ENCODE measurements at places on chromosomes 3 and 15.

- H3K4me1 ChIP-seq, result peaks cover 56% of the 10 kb centered on the region
- peak overlapping the region; percentile 98 for H3K27ac ChIP-seq
- no peaks in the 10 kb centered on the region for H3K27me3 ChIP-seq
- H3K36me3 ChIP-seq, result no peaks in the 10 kb centered on the region
- peak overlapping the region; percentile 84 for H3K4me3 ChIP-seq
Measured at GRCh38 chr3:160564949-160565441, 376 bp downstream of the KPNA4 start.

- H3K36me3 ChIP-seq, result peaks cover 9% of the 10 kb centered on the region
- peaks cover 33% of the 10 kb centered on the region for H3K4me1 ChIP-seq
- no peak for DNase-seq
- H3K4me3 ChIP-seq, result no peak overlapping the region
Measured at GRCh38 chr3:188184649-188185048, 30.7 kb downstream of the LPP start.

DNA sequence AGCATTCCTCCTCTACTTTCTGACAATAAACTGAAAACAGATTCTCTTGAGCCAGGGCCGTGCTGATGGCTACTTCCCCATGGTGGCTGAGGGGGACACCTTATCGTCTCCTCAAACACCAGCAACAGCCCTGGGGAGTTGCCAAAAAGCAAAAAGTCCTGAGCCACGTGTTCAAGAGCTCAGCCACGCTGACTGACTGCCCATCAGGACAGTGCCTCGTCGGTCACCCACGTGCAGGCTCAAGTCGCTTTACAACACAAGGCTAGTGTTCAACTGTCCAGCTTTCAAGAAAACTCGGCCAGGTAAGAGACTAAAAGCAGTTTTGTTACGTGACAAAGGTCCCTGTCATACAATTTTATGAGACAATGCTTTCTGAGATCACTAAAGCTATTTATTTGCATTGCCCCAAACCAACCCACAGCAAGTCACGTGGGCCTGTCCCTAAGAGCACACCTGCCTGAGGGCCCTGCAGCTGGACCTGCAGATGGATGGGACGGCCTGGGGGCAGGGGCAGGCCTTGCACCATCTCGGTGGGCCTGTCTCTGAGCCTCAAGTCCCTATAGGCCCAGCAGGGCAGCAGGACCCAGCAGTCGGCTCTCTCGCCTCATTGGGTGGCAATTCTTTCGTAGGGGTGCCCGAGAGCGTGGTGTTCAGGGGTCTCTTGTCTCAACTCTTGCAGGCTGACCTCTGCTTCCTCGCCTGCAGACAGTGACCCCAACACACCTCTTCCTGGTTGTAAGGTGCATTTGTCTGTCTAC is 42.7 kb downstream of the NIPA2 start:
- no peak overlapping the region for H3K27ac ChIP-seq
- no peak for DNase-seq
- H3K27me3 ChIP-seq, result no peaks in the 10 kb centered on the region
- H3K4me3 ChIP-seq, result no peak overlapping the region
- no peaks in the 10 kb centered on the region for H3K4me1 ChIP-seq
- H3K36me3 ChIP-seq, result peaks cover 75% of the 10 kb centered on the region

GRCh38 chr3:174100744-174101143 is 703.2 kb downstream of the NLGN1 start:
- H3K27ac ChIP-seq, result no peak overlapping the region
- no peak overlapping the region for H3K4me3 ChIP-seq
- no peaks in the 10 kb centered on the region for H3K27me3 ChIP-seq
- H3K36me3 ChIP-seq, result no peaks in the 10 kb centered on the region
- DNase-seq, result no peak
- H3K4me1 ChIP-seq, result no peaks in the 10 kb centered on the region

GRCh38 chr15:34011481-34011880 is 27.5 kb downstream of the AVEN start:
- no peaks in the 10 kb centered on the region for H3K27me3 ChIP-seq
- no peaks in the 10 kb centered on the region for H3K36me3 ChIP-seq
- H3K27ac ChIP-seq, result no peak overlapping the region

DNA sequence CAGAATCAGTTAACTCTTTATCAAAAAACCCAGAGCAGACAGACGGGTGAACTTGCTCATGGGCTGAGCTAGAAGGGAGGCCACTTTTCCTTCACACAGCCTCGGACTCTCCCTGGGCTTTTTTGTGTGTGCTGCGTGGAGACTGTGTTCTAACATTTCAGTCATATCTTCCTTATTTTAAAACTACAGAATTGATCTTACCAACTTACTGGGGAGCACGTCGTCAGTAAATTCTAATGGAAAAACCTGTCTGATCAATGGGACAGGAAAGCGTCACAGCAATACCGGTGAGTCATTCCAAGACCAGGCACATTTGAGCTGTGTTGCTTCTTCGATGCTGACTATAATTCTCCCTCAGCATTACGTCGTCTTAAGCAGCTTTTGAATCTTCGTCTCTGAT is 145.1 kb downstream of the LPP start:
- H3K27me3 ChIP-seq, result no peaks in the 10 kb centered on the region
- H3K27ac ChIP-seq, result no peak overlapping the region
- peaks cover 41% of the 10 kb centered on the region for H3K4me1 ChIP-seq
- DNase-seq, result no peak

- DNase-seq, result no peak
- no peak overlapping the region for H3K27ac ChIP-seq
- H3K4me1 ChIP-seq, result no peaks in the 10 kb centered on the region
Measured at GRCh38 chr15:65094294-65094995, 17.9 kb downstream of the KBTBD13 start.

DNA sequence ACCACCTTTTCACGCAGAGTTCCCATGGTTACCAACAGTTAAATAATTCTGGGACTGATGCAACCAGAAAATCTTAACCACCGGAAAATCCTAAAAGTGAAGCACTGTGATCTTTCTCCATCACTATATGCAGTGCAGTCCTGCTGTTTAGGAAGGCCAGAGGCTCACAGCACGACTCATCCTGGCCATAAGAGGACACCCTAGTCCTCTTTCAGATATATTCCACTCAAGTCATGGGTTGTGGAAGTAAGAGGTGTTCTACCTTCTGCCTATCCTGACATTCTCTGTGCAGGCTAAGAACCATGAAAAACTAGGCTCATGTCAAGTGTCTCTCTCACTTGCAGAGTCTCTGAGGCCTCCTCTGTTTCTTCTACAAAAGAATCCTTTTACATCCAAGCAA is 67.2 kb downstream of the DHX30 start:
- H3K4me1 ChIP-seq, result no peaks in the 10 kb centered on the region
- H3K27ac ChIP-seq, result no peak overlapping the region
- H3K4me3 ChIP-seq, result no peak overlapping the region
- DNase-seq, result no peak
- peaks cover 87% of the 10 kb centered on the region for H3K36me3 ChIP-seq

GRCh38 chr3:71067977-71068654 is 515.4 kb downstream of the FOXP1 start:
- no peak overlapping the region for H3K27ac ChIP-seq
- H3K4me3 ChIP-seq, result no peak overlapping the region
- H3K36me3 ChIP-seq, result no peaks in the 10 kb centered on the region
- no peaks in the 10 kb centered on the region for H3K27me3 ChIP-seq
- H3K4me1 ChIP-seq, result peaks cover 48% of the 10 kb centered on the region

- no peaks in the 10 kb centered on the region for H3K27me3 ChIP-seq
- no peak overlapping the region for H3K27ac ChIP-seq
- H3K36me3 ChIP-seq, result peaks cover 7% of the 10 kb centered on the region
- no peak overlapping the region for H3K4me3 ChIP-seq
- peaks cover 13% of the 10 kb centered on the region for H3K4me1 ChIP-seq
- no peak for DNase-seq
Measured at GRCh38 chr3:63952248-63952594, 40.0 kb upstream of the SCAANT1 start.

DNA sequence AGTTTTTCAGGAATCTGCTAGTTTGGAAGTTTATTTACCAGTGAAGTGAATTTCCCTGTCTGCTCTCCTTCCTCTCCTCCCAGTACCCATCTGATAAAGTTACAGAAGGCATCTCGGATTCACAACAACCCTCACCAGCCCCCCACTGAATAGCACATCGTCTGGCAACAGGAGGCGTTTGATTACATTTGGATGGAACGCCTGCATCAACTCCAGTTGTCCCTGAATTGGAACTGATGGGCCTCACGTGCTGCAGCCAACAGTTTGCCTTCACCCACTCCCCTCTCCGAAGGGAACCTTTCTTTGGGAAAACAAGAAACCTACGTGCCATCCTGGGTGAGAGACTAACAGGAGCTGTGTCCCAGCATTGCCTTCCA is 59.5 kb upstream of the BCL6 start:
- DNase-seq, result no peak
- H3K4me3 ChIP-seq, result no peak overlapping the region
- H3K27ac ChIP-seq, result no peak overlapping the region
- H3K27me3 ChIP-seq, result no peaks in the 10 kb centered on the region

DNA sequence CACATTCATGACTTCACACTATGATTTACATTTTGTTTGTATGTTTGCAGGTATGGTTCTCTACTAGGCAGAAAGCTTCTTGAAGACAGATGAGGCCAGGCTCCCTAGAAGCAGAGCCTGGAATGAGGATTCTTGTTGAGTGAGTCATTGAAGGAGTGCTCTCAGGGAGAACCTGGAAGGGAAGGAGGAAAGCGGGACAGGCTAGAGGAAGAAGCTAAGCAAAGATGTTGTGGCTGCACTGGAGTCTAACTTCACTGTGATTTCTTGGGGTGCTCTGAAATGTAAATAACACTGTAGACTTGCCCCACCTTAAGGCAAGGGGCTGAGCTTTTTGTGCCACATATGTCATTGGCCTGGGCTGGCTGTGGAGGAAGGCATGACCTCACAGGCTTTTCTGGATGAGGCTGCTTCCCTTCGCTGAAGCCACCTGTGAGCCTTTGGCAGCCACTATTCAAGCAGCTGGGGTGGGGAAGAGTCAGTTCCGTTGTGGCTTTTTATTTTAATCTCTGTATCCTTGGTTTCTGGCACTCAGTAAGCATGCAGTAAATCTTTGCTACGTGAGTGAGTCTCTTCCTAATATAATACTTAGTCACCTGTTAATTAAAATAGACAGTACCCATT is 307.3 kb downstream of the SV2B start:
- no peak overlapping the region for H3K4me3 ChIP-seq
- no peaks in the 10 kb centered on the region for H3K4me1 ChIP-seq
- no peaks in the 10 kb centered on the region for H3K36me3 ChIP-seq
- no peak for DNase-seq

- H3K4me1 ChIP-seq, result no peaks in the 10 kb centered on the region
- H3K36me3 ChIP-seq, result no peaks in the 10 kb centered on the region
Measured at GRCh38 chr3:161043336-161044035, 61.7 kb downstream of the B3GALNT1 start.

GRCh38 chr3:7913283-7913682 is 588.3 kb upstream of the LMCD1 start:
- H3K27ac ChIP-seq, result no peak overlapping the region
- H3K27me3 ChIP-seq, result no peaks in the 10 kb centered on the region
- H3K4me1 ChIP-seq, result no peaks in the 10 kb centered on the region
- H3K36me3 ChIP-seq, result no peaks in the 10 kb centered on the region
- no peak overlapping the region for H3K4me3 ChIP-seq
- no peak for DNase-seq

DNA sequence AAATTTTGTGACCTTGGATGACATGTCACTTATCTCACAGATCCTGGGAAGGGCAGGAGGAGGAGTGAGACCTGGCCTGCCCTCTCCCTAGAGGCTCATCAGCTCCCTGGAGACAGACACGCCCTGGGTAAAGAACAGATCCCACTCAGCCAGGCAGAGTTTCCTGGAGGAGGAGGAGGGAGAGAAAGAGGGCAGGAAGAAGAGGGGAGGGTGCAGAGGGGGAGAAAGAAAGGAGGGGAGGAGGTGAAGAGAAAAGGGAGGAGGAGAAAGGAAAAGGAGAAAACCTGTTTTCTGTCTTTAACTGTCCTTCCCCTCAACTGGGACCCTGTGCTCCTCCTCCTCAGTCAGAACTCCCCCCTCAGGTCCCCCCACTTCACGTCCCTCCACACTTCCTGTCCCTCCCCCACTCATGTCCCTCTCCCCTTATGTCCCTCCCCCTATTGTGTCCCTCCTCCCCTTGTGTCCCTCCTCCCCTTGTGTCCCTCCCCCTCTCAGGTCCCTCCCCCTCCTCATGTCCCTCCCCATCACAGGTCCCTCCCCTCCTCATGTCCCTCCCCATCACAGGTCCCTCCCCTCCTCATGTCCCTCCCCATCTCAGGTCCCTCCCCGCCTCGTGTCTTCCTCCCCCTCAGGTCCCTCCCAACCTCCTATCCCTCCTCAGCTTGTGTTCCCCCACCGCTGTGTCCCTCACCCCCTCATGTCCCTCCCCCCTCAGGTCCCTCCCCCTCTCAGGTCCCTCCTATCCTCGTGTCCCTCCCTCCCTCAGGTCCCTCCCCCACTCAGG is 52.3 kb upstream of the CGNL1 start:
- no peaks in the 10 kb centered on the region for H3K36me3 ChIP-seq
- peaks cover 7% of the 10 kb centered on the region for H3K4me1 ChIP-seq
- no peaks in the 10 kb centered on the region for H3K27me3 ChIP-seq
- no peak for DNase-seq

DNA sequence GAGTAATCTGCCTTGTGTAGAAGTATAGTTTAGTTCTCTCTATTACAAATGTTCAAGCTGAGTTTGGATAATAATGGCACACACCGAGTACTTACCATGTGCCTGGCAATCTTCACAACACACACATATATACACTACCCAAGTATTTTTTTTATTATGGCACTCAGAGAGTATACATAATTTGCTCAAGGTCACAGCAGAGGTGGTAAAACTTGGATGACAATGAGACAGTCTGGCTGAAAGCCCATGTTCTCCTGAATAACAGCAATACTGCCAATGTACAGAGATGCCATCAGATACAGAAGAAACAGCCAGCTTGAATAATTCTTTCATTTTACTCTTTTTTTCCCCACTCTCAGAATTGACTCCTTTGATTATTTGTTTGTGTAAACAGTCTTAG is 460.0 kb downstream of the CNTN6 start:
- no peaks in the 10 kb centered on the region for H3K36me3 ChIP-seq
- H3K4me3 ChIP-seq, result no peak overlapping the region
- H3K27me3 ChIP-seq, result no peaks in the 10 kb centered on the region
- no peak for DNase-seq

DNA sequence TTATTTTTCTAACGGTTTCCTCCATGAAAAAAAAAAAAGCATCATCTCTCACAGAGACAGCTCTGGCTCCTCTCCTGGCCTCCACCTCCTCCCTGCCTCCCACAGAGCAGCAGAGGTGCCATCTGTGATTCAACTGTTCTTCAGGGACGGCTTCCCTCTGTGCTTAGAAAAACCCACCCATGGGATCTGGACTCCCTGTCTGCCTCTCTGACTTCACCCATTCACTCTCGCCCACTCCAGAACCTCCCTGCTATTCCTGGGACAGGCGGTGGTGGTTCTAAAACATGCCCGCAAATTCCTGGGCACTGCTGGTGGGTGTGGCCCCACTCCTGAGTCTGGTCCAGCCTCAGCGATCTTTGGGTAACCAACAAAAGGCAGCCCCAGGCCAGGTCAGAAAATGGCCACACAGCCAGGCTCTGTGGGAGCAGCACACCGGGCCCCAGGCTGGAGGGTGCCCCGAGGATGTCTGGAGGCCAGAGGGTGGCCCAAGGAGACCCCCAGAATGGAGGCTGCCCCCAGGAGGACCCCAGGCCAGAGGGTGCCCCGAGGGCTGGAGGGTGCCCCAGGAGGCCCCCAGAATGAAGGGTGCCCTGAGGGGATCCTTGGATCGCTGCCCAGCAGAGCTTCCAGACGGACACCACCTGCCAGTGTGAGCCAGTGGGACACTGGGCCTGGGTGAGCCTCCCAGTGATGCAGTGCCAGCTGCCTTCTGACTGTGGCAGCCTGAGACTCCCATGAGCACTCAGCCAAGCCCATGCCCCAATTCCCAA is 2.6 kb upstream of the CHST13 start:
- H3K4me1 ChIP-seq, result no peaks in the 10 kb centered on the region
- H3K27ac ChIP-seq, result no peak overlapping the region
- peaks cover 19% of the 10 kb centered on the region for H3K27me3 ChIP-seq
- H3K36me3 ChIP-seq, result no peaks in the 10 kb centered on the region
- no peak overlapping the region for H3K4me3 ChIP-seq

GRCh38 chr3:154168998-154169795 is 48.0 kb downstream of the ARHGEF26 start:
- no peaks in the 10 kb centered on the region for H3K4me1 ChIP-seq
- H3K27me3 ChIP-seq, result no peaks in the 10 kb centered on the region
- no peaks in the 10 kb centered on the region for H3K36me3 ChIP-seq
